Cortex of kidney (tissue), 1 donor: ENCODE measurements at places on chromosomes 3 and 15.

DNA sequence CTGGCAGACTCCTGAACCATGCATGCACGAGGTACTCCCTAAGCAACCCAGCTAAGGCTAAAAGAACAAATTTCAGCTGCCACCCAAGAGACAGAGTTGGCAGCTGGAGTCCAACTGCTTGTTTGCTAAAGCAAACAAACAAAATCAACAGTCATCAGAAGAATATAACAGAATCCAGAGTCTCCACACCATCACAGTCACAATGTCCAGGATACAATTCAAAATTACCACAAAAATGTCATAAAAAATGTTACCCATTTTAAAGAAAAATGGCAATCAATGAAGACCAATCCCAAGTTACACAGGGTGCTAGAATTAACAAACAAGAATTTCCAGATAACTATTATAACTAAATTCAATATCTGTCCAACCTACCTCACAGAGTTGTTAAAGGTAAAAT lies 42.9 kb downstream of the RFTN1 start:
- no peak for DNase-seq

DNA sequence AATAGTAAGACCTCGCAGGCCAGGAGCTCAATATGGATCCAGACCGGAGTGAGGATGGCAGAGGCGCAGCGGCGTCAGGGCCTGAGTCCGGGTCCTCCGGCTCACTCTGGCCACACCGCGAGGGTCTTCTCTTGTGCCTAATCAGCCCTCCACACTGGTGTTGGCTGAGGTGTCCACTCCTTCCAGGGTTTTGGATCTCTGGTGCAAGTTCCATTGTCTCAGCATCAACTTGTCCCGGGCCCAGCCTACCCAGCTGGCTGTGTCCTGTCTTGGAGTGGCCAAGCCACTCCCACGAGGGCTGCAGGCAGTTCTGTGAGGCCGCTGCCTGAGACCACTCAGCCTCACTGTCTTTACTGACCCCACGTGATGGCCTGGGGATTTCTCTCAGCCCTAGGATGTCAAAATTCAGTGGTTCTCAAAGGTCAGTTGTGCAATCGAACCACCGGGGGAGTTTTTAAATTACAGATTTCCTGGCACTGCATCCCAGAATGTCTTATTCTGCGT lies 12.6 kb upstream of the GOLGA6L7 start:
- no peak for DNase-seq

GRCh38 chr3:13314877-13315276 lies 105.2 kb downstream of the NUP210 start:
- DNase-seq: no peak

DNA sequence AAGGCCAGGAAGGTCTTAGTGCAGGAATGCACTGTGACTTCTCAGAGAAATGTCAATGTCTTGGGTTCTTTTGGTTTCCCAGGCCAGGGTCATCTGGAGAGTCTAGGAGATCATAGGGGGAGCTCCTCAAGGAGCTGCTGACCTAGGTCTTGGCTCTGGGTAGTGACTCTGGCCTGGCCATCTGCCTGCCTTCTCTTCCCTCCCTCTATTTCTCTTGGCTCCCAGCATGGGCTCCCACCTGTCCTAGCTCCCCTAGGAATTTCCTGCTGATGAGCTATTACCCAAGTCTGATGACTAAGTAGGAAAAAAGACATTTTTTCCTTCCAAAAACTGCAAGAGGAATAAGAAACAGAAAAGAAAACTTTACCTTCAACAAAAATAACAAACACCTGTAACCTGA lies 57.4 kb downstream of the BSN start:
- no peak for DNase-seq

DNA sequence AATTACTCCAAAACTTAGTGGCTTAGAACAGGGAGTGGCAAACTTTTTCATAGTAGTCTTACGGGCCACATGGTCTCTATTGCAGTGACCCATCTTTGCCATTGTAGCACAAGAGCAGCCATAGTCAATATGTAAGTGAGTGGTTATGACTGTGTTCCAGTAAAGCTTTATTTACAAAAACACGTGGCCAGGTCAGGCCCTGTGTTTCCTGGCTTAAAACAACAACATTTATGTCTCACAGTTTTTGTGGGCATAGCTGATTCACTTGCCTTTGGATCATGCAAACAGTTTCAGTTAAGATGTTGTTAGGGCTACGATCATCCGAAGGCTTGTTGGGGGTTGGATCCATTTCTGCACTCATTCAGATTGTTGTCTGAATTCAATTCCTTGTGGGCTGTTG lies 103.8 kb downstream of the CHCHD6 start:
- no peak for DNase-seq

GRCh38 chr3:142886940-142887339 lies 1.9 kb downstream of the PCOLCE2 start:
- DNase-seq: no peak

- DNase-seq: no peak
Observed at GRCh38 chr3:23455084-23455483, 252.0 kb downstream of the UBE2E2 start.

- DNase-seq: no peak
Observed at GRCh38 chr3:125389282-125389681, 14.2 kb upstream of the ZNF148 start.
